ENCODE measurements at places on chromosomes 3 and 15.

GRCh38 chr3:12729051-12729651 is 29.9 kb downstream of the TMEM40 start:
- DNase-seq = peak; percentile 27

- DNase-seq = no peak
Observed at GRCh38 chr3:39905788-39906187, 96.4 kb downstream of the MYRIP start.

GRCh38 chr15:40891810-40892446 is 2.3 kb upstream of the VPS18 start:
- peak; percentile 59 for DNase-seq

GRCh38 chr3:25913179-25913578 is 123.3 kb downstream of the OXSM start:
- DNase-seq = no peak

DNA sequence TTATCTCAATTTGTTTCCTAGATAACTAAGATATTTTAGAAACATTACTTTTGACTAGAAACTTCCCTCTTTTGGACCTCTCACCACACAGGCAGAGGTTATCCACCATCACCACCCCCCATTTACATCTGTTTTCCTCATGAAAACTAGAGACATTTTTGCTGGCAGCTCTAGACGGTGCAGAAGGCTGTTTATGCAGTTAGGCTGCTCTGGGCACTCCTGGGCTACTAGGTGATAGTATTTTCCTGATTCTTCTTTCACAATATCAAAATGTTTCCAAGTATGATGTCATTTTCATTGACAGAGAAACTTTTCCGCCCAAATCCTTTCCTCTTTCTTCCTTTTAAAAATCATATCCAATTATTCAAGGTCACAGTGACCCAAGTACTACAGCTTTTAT is 67.1 kb downstream of the PLOD2 start:
- DNase-seq = no peak

DNA sequence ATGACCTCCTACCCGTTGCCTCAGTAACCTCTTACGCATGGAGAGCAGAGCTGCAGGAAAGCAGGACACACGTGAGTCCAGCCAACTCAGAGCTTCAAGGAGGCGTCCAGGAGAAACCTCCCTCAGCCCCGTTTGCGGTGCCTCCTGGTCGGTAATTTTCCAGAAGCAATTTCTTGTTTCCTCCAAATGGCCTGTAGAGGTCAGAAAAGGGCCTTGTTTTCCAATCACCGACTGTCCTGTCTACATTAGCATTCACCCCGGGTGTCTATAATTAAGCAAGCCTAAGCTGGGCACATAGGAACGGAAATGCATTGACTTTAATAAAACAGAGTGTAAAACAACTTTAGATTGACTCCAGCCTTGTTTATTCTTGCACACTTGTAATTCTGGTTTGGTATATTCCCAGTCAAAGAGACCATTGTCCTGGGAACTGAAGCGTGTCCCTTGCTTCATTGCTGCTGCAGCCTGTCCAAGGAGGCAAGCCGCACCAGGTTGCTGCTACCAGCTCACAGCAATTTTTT is 836.2 kb downstream of the AGBL1 start:
- peak; percentile 55 for DNase-seq

DNA sequence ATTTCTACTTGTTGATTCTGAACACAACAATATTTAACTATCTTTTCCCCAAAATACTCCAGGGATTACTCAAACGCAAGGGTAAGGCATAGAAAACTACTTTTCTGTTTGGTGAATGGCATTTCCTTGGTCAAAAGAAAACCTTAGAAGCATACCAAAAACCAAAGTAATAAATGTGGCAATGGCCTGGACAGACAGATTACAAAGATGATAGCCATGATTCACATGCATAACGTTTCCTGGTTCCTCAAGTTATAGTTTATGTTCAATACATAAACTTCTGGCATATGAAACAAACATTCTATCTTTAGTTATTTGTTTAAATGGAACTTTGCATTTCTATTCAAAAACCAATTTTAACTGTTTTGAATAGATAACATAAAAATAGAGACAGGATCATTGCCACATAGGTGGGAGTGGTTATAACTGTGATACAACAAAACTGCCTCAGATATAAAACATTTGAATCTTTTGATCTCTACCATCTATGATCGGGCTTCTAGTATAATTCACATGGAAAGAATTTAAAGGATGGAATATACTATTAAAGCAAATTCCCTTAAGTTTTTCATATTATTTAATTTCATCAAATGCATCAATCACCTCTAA is 32.1 kb downstream of the FOXP1 start:
- DNase-seq = peak; percentile 90

- no peak for DNase-seq
Observed at GRCh38 chr3:135650309-135650708, 315.2 kb upstream of the PPP2R3A start.

DNA sequence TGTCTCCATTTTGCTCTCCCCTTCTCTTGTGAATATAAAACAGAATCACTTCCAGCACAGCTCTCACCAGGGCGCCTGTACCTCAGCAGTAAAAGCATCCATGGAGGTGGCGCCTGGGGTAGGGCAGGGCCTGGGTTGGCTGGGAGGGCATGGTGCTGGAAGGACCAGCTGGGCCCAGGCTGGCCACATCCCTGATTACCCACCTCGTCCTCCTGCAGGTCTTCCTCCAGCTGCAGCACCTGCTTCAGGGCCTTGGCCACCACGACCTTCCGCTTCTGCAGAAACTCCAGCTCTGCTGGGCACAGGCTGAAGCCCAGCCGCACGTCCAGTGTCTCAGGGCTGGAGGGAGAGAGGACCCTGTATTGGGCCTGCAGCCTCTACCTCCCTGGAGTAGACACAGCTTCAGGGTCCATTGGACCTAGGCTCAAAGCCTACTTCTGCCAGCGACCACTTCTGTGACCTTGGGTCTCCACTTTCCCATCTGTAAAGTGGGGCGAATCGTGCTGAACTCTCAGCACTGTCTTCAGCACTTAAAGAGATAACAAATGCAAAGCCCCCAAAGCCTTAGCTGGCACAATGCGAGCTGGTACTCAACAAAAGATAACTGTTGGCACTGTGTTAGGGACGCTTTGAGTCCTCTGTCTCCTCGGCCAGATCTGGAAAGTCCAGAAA is 23.8 kb downstream of the PLA2G4E start:
- DNase-seq = no peak

DNA sequence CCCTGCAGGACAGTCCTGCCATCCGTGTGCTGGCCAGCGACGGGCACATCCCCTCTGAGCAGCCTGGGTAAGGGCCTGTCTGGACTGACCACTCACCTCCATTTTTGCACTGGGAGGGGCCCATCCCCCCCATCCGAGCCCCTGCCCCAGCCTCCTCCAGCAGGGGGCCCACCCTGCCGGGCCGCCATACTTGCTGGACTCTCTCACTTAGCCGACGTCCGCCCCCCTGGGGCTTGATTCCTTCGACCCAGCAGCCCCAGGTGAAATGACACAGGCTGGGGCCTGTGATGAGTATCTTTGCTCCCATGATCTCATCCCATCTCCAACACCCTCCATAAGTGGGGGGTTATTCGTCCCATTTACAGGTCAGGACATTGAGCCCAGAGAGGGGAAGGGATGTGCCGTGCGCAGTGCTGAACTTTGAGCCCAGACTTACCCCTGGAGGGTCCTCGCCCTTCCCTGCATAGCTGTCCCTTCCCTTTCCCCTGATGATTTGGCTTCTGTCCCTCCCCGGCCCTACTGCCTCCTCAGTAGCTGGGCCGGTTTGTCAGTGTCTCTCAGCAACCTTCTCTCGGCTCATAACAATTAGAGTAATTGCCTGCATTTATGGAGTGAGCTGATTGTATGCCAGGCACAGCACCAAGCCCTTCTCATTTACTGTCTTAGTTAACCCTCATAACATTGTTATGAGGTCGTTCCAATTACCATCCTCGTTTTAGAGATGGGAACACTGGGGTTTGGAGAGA is 4.2 kb downstream of the LMAN1L start:
- peak; percentile 40 for DNase-seq

GRCh38 chr3:45596290-45596791 is 1.8 kb downstream of the LIMD1 start:
- DNase-seq = no peak

DNA sequence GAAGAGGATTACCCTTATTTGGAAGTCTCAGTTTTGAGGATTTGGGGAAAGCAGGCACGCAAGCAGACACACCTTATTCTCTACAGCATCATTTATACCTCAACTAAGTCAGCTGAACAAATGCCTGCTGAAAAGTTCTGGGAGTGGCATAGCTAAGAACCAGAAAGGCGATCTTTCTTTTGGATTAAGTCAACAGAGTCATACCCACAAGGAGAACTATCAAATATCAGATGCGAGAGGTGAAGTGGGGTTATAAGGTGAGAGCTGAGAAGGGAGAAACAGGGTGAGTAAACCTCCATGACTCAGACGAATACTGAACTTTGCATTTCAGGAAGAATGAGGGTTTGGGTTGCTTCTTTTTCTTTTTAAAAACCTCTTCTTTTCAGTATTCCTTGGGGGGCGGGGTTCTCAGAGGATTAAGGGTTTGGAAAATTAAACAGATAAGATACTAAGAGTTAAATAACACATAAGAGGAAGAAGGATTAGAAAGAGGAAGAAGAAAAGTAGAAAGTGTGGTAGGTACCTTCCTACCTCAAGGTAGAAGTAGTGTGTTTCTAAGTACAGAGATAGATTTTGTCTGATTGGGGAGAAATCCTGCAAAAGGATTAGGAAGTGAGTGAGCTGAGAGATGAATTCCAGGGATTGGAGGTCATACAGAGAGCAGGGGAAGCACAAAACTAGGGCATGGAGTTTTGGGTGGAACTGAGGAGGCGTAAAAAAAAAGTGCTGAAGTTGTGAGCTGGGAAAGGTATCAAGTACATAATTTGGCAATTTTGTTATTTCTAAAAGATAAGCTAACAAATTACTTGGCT is 41.3 kb upstream of the ICE2 start:
- no peak for DNase-seq

DNA sequence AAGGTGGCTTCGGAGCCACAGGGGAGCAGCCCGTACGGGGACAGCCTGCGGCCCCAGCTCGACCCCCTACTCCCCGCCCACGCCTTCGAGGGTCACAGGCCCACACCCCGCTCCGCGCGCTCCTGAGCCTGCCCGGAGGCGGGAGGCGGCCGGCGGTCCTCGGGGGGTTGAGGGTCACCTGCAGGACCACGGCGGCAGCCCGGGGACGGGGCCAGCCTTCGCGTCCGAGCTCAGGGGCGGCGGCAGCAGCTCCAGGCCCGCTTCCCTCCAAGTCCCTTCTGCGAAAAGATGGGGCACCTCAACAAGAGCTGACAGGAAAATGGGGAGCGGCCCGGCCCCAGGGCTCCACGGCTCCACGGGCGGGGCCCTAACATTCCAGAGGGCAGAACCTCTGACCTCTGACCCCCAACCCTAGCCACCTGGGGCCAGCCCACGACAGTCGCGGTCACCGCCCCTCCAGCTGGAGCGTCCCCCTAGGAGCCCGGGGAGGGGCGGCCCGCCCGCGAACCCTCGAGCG is 428 bp downstream of the LYSMD4 start:
- peak; percentile 18 for DNase-seq

DNA sequence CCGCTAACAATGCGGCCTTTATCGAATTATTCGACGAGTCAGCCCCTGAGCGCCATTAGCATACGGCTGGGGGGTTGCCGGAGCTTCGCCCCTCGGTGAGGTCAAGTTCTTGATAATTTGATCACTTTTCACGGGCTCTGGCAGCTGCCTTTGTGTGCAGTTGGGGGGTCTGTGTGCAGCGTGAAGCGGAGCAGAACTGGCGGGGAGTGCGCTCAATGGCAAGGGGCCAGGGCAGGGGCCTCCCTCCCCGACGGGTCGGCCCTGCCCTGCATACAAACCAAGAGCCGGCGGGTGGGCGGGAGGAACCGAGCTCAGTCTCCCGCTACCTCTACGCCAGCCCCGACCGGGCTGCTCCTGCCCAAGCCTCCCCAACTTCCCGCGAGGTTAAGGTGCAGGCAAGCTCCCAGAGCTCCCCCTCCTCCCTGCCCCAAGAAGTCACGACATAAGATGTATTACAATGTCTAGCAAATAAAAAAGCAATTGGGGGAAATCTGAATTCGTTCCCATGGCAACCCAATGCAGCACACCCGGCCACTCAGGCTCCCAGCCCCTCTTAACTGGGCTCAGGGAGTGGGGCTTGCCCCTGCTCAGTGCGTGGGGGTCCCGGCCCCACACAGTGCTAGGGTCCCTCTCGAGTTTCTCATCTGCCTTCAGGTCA is 34.1 kb upstream of the POLG start:
- no peak for DNase-seq

GRCh38 chr15:59537403-59537802 is 74.2 kb upstream of the GCNT3 start:
- DNase-seq = no peak

- DNase-seq = no peak
Observed at GRCh38 chr3:88661433-88661824, 446.0 kb upstream of the EPHA3 start.

GRCh38 chr3:13772321-13772745 is 107.5 kb downstream of the WNT7A start:
- DNase-seq = no peak

- no peak for DNase-seq
Observed at GRCh38 chr3:129514110-129514509, 14.3 kb upstream of the RHO start.

GRCh38 chr3:186464424-186465093 is 79.6 kb downstream of the CRYGS start:
- no peak for DNase-seq

- peak; percentile 3 for DNase-seq
Observed at GRCh38 chr3:37491776-37492175, 317.4 kb upstream of the LRRFIP2 start.

GRCh38 chr3:35966629-35967464 is 327.5 kb downstream of the ARPP21 start:
- DNase-seq = no peak

DNA sequence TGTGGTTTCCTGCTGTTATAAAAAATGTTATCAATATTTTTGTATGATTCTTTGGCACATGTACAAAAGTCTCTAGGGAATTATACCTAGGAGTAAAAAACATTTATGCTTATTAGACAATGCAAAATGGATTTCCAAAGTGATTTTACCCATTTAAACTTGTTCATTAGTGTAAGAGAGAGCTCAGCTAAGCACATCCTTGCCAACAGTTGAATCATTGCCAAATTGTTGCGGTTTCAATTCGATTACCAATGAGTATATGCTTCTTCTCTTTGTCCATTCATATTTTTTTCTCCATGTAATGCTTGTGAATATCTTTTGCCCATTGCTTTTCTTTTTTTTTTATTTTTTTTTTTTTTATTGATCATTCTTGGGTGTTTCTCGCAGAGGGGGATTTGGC is 17.2 kb downstream of the CASR start:
- DNase-seq = no peak

- DNase-seq = no peak
Observed at GRCh38 chr3:65265511-65265910, 577.7 kb upstream of the ADAMTS9 start.

- no peak for DNase-seq
Observed at GRCh38 chr3:46096336-46096735, 69.1 kb upstream of the XCR1 start.

- peak; percentile 78 for DNase-seq
Observed at GRCh38 chr15:44075535-44075934, 119.5 kb downstream of the FRMD5 start.

DNA sequence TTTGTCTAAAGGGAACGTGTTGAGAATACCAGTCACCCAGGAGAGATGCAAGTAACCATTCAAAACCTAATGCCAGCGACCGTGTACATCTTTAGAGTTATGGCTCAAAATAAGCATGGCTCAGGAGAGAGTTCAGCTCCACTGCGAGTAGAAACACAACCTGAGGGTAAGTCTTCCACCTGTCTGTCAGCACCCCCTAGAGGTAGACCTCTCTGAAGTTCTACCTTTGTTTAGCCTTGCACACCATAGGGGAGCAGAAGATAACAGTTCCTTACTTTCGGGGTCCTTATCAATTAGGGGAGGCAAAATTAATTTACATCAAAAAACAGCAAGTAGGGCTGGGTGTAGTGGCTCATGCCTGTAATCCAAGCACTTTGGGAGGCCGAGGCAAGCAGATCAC is 124.4 kb downstream of the HCN4 start:
- no peak for DNase-seq

Data from EH (cell line).